Large intestine (tissue), 12 donors: ENCODE measurements at places on chromosomes 4 and X.

DNA sequence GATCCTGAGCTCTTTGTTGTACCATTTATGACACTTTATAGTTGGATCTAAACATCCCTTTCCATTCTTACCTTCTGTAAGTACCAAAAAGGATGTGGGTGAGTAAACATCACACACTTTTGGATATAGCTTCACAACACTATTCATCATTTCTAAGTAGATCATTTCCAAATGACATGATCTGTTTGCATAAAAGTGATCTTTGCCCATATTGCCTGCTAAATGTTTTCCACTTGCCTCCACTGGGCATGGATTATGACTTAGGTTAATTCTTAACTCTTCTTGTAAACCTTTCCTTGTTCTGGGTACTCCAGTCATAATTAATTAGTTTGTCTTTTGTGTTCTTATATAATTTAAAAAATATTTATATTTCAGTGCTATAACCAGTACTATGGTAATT is 244.9 kb upstream of the AGA start:
- peaks cover 6% of the 10 kb centered on the region for H3K4me1 ChIP-seq
- DNase-seq = peak; percentile 73
- H3K36me3 ChIP-seq = no peaks in the 10 kb centered on the region
- H3K27me3 ChIP-seq = no peaks in the 10 kb centered on the region

GRCh38 chrX:123274796-123275195 is 90.7 kb downstream of the GRIA3 start:
- DNase-seq = no peak
- H3K4me3 ChIP-seq = no peak overlapping the region
- H3K4me1 ChIP-seq = no peaks in the 10 kb centered on the region
- H3K36me3 ChIP-seq = no peaks in the 10 kb centered on the region

DNA sequence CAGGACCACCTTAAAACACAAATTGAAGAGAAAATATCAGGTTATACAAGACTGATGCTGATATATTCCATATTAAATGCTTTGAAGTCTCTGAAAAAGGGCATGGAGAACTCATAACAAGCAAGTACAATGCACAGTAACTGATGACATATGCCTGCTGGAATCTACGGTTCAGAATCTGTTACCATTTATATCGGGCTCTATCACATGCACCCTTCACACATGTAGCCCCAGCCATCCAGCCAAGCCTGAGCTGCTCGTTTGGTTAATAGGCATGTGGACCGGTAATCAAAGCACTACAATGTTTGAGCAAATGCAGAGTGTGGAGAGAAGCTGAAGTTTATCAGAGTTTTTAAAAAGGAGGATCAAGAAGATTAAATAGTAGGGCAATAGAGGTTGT is 11.8 kb downstream of the COMMD8 start:
- DNase-seq = no peak
- no peaks in the 10 kb centered on the region for H3K27me3 ChIP-seq
- no peak overlapping the region for H3K4me3 ChIP-seq
- no peaks in the 10 kb centered on the region for H3K4me1 ChIP-seq

GRCh38 chrX:30302956-30303355 is 6.2 kb downstream of the NR0B1 start:
- no peaks in the 10 kb centered on the region for H3K4me1 ChIP-seq
- H3K27me3 ChIP-seq = peaks cover 4% of the 10 kb centered on the region
- no peak for DNase-seq
- no peak overlapping the region for H3K27ac ChIP-seq
- H3K4me3 ChIP-seq = no peak overlapping the region

DNA sequence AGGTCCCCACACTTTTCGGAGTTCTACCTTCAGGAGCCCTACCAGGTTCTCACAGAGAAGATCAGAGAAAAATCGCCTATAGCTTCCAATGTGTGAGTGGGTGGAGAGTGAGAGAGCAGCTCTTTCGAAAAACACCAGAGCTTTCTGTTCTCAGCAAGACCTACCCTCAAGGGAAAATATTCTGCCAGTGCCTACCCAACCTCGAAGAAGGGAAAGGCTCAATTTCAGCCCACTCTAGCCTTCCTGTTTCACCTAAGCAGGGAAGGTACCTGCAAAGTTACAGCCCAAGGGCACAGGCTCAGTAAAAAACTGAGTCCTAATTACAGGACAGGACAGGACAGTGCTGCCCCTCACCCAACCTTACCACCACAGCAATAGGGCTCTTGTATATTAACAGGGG is 104.0 kb upstream of the WDR17 start:
- no peaks in the 10 kb centered on the region for H3K4me1 ChIP-seq
- no peak overlapping the region for H3K4me3 ChIP-seq

- DNase-seq = no peak
- H3K27me3 ChIP-seq = no peaks in the 10 kb centered on the region
- H3K36me3 ChIP-seq = peaks cover 7% of the 10 kb centered on the region
- no peak overlapping the region for H3K27ac ChIP-seq
- no peak overlapping the region for H3K4me3 ChIP-seq
These were observed 312.7 kb downstream of the SPRY1 start for GRCh38 chr4:123709336-123709735.

- H3K4me1 ChIP-seq = no peaks in the 10 kb centered on the region
- no peak overlapping the region for H3K4me3 ChIP-seq
- no peak overlapping the region for H3K27ac ChIP-seq
- DNase-seq = no peak
These were observed 627.8 kb upstream of the SLIT2 start for GRCh38 chr4:19623866-19624265.

DNA sequence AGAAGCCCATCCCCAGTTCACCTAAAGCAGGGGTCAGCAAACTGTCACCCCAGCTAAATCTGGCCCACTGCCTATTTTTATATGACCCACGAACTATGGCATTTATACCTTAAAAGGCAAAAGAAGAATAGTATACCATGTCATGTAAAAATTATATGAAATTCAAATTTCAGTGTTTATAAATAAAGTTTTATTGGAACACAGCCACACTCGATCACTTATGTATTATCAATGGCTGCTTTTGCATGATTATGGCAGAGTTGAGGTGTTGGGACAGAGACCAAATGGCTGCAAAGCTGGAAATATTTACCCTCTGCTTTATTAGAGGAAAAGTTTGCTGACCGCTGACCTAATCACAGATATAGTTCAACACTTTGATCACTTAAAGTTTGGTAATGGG is 59.2 kb upstream of the GATB start:
- H3K4me3 ChIP-seq = no peak overlapping the region
- no peak overlapping the region for H3K27ac ChIP-seq
- H3K27me3 ChIP-seq = peaks cover 3% of the 10 kb centered on the region
- H3K4me1 ChIP-seq = no peaks in the 10 kb centered on the region
- DNase-seq = no peak

DNA sequence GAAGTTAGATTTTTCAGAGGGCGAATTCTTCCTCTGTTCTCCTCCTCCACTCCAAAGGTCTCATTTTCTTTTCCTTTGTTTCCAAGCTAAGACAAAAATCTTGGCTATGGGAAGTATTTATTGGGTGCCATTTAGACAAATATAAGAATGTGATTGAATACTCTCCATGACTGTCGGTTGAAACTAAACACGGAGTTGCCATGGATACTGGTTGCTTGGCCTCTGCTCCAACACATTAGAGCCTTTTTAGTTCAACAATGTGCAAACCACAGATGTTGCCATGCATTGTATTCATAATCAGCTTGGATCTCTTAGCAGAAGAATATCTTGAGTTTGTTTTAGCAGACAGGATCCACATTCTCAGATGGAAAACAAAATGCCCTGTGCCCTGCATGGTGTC is 366.5 kb upstream of the LCORL start:
- H3K4me3 ChIP-seq = no peak overlapping the region
- no peaks in the 10 kb centered on the region for H3K4me1 ChIP-seq
- no peaks in the 10 kb centered on the region for H3K36me3 ChIP-seq
- no peak overlapping the region for H3K27ac ChIP-seq
- no peak for DNase-seq
- no peaks in the 10 kb centered on the region for H3K27me3 ChIP-seq

GRCh38 chr4:162727232-162727631 is 439.5 kb downstream of the NAF1 start:
- DNase-seq = no peak
- no peaks in the 10 kb centered on the region for H3K27me3 ChIP-seq
- H3K27ac ChIP-seq = no peak overlapping the region
- no peaks in the 10 kb centered on the region for H3K36me3 ChIP-seq
- no peaks in the 10 kb centered on the region for H3K4me1 ChIP-seq

DNA sequence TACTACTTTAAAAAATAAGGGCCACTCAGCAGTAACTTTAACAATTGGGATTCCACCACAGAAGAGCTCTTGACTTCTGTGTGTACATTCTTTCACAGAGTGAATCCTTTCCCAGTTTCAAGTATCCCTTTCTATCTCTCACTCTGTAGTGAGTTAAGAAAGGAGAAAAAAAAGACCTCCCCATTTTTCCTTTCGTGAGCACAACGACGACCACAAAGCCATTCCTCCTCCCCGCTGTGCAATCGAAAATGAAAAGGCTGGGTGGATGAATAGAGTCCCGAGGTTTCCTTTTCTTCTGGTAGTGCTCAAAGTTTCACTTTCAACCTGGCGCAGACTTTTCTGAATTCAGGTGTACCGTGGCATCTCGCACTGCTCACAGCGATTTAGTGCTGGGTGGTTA is 58.0 kb downstream of the TAB3 start:
- H3K4me3 ChIP-seq = no peak overlapping the region
- peaks cover 4% of the 10 kb centered on the region for H3K36me3 ChIP-seq
- H3K4me1 ChIP-seq = peaks cover 8% of the 10 kb centered on the region
- no peak overlapping the region for H3K27ac ChIP-seq

GRCh38 chr4:28010577-28011240 is 1150.1 kb downstream of the STIM2 start:
- no peak overlapping the region for H3K4me3 ChIP-seq
- H3K36me3 ChIP-seq = no peaks in the 10 kb centered on the region
- no peak overlapping the region for H3K27ac ChIP-seq
- H3K4me1 ChIP-seq = no peaks in the 10 kb centered on the region
- DNase-seq = peak; percentile 2

GRCh38 chr4:143186649-143187048 is 1.9 kb downstream of the USP38 start:
- peaks cover 2% of the 10 kb centered on the region for H3K4me1 ChIP-seq
- peak overlapping the region; percentile 95 for H3K27ac ChIP-seq
- H3K36me3 ChIP-seq = peaks cover 5% of the 10 kb centered on the region

DNA sequence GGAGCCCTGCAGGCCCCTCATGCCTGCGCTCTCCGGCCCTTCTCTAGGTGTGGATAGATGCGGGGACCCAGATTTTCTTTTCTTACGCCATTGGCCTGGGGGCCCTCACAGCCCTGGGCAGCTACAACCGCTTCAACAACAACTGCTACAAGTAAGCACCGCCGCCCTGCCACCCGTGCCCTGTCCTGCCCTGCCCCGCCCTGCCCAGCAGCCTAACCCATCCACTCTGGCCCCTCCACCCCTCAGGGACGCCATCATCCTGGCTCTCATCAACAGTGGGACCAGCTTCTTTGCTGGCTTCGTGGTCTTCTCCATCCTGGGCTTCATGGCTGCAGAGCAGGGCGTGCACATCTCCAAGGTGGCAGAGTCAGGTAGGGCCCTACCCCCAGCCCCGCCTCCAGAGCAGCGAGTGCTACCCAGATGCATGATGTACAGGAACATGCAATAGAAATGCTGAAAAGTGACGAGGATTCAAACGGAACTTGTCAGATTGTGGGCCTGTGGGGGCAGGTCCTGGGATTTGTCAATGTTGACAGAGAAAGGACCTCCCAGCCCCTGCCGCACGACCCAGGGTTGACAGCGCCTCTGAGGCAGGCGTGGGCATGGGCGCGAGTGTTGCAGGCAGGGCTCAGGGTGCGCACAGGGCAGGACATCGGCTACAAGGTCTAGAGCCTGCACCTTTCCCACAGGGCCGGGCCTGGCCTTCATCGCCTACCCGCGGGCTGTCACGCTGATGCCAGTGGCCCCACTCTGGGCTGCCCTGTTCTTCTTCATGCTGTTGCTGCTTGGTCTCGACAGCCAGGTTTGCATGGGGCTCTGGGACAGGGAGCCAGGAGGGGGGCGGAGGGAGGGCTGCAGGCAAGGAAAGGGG is 5.7 kb downstream of the SLC6A8 start:
- H3K4me3 ChIP-seq = no peak overlapping the region
- H3K4me1 ChIP-seq = peaks cover 11% of the 10 kb centered on the region
- H3K36me3 ChIP-seq = peaks cover 23% of the 10 kb centered on the region
- no peaks in the 10 kb centered on the region for H3K27me3 ChIP-seq
- no peak for DNase-seq
- H3K27ac ChIP-seq = no peak overlapping the region

- DNase-seq = no peak
- no peaks in the 10 kb centered on the region for H3K27me3 ChIP-seq
- H3K36me3 ChIP-seq = no peaks in the 10 kb centered on the region
These were observed 37.4 kb downstream of the SCD5 start for GRCh38 chr4:82761229-82761628.

- no peak for DNase-seq
- no peak overlapping the region for H3K4me3 ChIP-seq
- no peaks in the 10 kb centered on the region for H3K36me3 ChIP-seq
- no peaks in the 10 kb centered on the region for H3K27me3 ChIP-seq
These were observed 46.1 kb downstream of the TMEM150C start for GRCh38 chr4:82515705-82516104.

- H3K36me3 ChIP-seq = peaks cover 72% of the 10 kb centered on the region
- no peaks in the 10 kb centered on the region for H3K4me1 ChIP-seq
- H3K27me3 ChIP-seq = no peaks in the 10 kb centered on the region
- DNase-seq = no peak
- H3K4me3 ChIP-seq = no peak overlapping the region
These were observed 10.9 kb upstream of the UVSSA start for GRCh38 chr4:1336088-1336491.

DNA sequence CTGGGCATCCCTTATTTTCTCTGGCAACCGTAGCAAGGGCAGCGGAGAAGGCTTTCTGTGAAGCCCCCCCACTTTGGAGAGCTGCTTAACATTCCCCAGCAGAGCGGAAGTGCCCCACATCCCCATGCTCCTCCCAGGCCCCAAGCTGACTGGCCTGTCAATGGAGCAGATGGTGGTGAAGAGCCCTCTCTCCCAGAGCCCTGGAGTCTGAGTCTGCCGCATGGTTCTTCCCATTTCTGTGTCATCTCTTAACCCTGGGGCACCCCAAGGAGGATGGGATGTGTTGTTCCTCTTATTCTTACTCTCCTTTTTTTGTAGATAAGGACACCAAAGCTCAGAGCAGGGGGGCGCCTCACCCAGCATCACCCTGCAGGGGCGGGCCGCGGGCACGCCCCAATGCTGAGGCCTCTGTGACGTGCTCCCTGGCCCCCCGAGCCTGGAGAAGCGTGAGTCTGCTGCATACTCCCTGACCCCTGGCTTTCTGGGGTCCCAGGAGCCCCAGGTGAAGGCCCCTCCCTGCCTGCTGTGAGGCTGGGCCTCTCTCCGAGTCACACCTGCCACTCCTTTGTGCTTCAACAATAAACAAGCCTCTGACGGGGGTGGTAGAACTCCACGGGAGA is 35.9 kb downstream of the ADRA2C start:
- H3K4me3 ChIP-seq = no peak overlapping the region
- H3K36me3 ChIP-seq = no peaks in the 10 kb centered on the region
- H3K27me3 ChIP-seq = peaks cover 6% of the 10 kb centered on the region

GRCh38 chrX:97494756-97495372 is 611.2 kb downstream of the RPA4 start:
- DNase-seq = no peak
- H3K27ac ChIP-seq = no peak overlapping the region
- no peak overlapping the region for H3K4me3 ChIP-seq
- H3K4me1 ChIP-seq = no peaks in the 10 kb centered on the region

GRCh38 chr4:44931720-44932119 is 205.4 kb upstream of the GNPDA2 start:
- H3K36me3 ChIP-seq = no peaks in the 10 kb centered on the region
- H3K4me1 ChIP-seq = no peaks in the 10 kb centered on the region
- no peak for DNase-seq
